Thyroid gland (tissue), 4 donors: ENCODE measurements at places on chromosomes 2 and 18. TPM values are rescaled to one million over a fixed set of nuclear protein-coding genes. Genes with fewer than 3 reads are reported as not detected.

DNA sequence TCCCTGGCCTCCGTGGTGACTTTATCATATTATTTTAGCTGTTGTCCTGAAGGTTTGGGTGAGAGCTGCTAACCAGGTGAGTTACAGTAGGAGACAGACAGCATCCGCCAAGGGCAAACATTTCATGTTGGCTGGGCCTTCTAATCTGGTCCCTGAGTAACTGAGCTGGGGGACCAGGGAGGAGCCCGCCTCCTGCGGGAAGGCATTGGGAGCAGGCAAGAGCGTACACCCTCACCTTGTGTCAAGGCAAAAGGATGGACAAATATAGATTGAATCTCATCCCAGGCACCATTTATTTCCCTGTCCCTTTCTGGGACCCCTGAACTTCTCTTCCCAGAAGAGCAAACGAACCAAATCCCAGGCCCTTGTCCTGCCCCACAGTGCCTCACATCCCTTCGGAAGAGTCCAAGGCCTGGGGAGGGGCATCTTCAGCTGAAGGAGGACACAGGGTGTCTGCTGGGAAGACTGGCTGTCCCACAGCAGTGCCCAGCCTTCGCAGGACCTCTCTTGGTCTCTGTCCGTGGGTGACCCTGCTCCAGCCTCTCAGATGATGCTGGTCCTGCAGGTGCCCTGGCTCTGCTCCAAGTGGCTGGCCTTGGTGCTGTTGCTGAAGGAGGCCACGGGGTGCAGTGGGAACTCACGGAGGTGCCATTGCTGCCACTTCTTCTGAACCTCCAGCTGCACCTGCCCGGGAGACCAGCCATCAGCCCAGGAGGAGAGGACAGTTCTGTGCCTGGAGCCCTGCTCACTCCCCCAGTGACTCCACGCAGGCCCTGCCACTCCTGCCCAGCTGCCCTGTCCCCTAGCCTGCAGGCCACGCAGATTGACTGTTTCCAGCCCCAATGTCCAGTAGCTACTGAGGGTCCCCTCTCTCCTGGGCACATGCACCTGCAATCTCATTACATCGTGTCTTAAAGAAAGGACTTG, 8.2 kb downstream of the TMEM37 start:
- peak; percentile 54 for DNase-seq

APCDD1 gene
- 7.8 TPM for total RNA-seq

RETSAT gene
- total RNA-seq = 155 TPM

PMAIP1 gene
- total RNA-seq = 1.1 TPM

IL1R2 gene
- total RNA-seq = 6.1 TPM

AFF3 gene
- 1.2 TPM for total RNA-seq
